Liver (tissue), 10 donors: ENCODE measurements at places on chromosomes 2 and 18.

- peak; percentile 47 for DNase-seq
Observed at GRCh38 chr18:37253394-37254235, 312.0 kb downstream of the CELF4 start.

DNA sequence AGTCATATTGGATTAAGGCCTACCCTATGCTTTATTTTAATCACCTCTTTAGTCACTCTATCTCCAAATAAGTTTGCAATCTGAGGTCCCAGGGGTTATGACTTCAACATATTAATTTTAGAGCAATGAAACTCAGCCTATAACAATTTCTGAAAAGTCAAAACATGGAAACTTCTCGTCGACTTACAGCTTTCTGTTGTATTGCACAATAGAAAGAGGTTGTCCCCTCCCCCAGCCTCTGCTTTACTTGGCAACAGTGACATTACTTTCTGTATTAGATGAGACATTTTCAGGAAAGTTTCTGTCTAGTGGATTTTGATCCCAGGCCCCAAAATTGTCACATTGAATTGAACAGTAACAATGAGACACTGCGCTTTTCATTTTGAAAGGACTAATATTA is 326.4 kb downstream of the THSD7B start:
- DNase-seq = no peak

GRCh38 chr18:59357928-59358327 is 1.1 kb downstream of the LMAN1 start:
- DNase-seq = no peak

DNA sequence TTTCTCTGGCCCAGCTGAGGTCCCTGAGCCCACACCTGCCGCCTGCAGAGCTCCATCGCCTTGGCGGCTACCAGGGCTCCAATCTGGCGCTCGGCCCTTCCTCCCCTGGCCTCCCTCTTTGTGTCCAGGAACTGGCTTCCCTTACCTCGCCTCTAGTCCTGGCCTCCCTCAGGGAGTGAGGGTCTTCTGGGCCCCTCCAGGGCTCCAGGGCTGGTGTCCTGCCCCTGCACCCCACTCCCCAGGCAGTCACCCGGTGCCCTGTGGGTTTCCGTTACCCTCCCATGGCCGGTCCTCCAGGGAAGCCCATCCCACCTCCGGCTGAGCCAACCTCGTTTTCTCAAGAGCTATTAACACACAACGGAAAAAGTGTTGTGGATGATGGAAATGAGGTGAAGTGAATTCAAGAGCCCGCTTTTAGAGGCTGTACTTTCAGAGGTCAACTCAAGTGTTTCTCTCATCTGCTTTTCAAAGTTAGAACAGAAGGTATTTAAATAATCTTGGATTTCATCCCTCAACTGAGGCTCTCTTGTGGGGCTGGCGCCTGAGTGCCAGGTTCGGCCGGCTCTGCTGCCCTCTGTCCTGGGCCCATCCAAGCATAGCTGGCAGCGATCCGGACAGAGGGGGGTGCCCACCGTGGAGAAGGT is 131.9 kb downstream of the ASB1 start:
- DNase-seq = no peak

DNA sequence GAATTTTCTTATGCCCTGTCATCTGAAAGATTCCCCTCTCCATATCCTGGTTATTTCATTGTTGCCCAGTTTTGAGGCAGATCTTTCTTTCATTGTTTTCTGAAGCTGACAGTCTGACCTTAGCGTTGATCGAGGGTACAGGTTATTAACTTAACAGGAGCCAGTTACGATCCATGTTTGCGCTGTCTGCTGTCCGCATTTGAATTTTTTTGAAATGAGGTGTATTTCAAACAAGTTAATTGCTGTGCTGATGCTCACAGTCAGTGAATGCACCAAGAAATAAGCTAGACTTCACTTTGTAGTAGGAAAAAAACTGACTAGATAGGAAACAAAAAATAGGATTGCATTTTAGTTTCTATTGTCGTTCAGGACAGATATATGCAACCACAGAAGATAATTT is 34.8 kb upstream of the SPAG16 start:
- DNase-seq = no peak

DNA sequence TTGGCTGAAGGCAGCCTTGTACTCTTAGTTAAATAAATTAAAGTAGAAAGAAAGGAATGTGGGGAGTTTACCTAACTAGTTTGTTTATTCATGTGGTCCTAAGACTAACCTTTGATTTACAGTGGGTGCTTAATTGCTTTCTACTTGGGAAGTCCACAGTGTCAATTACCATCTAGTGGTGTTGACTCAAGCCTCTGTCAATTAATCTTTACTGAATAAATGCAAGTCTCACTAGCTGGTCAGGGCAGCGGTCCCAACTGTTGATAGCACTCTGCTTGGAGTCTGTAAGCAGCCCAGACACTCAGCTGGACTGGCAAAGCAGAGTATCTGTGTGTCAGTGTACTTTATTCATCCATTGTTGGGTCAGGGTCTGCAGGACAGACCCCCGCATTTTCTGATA is 15.8 kb downstream of the ZNF514 start:
- DNase-seq = no peak

DNA sequence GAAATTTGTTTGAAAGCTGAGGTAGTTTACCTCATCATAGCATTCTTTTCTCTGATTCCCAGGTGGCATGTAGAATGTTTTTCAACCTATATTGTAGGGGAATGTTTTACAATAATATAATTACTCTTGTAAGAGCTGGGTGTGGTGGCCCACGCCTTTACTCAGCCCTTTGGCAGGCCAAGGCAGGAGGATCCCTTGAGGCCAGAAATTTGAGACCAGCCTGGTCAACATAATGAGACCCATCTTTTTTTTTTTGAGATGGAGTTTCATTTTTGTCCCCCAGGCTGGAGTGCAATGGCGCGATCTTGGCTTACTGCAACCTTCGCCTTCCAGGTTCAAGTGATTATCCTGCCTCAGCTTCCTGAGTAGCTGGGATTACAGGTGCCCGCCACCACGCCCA is 3.6 kb downstream of the USP39 start:
- no peak for DNase-seq

- no peak for DNase-seq
Observed at GRCh38 chr18:2636126-2636631, 19.3 kb upstream of the SMCHD1 start.

- no peak for DNase-seq
Observed at GRCh38 chr2:143949121-143949848, 570.6 kb downstream of the ZEB2 start.

GRCh38 chr2:164910101-164910899 is 45.0 kb downstream of the SLC38A11 start:
- no peak for DNase-seq

- DNase-seq = no peak
Observed at GRCh38 chr2:65019675-65020195, 30.5 kb downstream of the SLC1A4 start.

DNA sequence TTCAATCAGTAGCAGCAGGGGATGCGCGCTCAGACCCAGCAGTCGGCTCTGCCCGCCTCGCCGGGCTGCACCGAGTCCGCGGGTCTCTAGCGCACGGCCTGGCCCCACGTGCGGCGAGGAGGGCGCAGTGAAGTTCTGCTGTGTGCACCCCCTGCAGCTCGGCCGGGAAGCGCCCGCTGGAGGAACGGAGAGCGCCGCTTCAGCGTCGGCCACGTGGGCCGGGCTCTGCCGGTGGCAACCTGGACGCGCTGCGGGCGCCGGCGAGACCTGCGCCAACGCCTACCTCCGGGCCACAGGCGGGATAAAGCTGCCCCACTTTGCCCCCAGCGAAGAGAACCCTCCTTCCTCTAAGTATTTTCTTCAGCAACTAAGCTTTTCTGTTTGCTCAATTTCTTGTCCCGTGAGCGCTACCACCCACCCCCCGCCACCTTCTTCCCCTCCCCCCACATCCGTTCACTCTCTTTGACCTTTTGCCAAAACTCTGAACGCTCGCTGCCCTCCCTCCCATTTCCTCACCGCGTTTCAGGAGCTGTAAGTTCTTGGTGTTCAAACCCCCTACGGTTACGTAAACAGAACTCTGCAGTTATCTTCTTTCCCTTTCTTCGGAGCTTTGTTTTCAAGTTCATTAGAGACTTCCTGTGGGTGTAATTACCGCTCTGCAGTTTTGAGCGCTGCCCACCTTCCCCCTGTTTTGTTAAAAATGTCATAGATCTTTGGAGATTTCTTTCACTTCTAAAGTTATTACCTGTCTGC is 42.6 kb upstream of the EDAR start:
- DNase-seq = peak; percentile 38

DNA sequence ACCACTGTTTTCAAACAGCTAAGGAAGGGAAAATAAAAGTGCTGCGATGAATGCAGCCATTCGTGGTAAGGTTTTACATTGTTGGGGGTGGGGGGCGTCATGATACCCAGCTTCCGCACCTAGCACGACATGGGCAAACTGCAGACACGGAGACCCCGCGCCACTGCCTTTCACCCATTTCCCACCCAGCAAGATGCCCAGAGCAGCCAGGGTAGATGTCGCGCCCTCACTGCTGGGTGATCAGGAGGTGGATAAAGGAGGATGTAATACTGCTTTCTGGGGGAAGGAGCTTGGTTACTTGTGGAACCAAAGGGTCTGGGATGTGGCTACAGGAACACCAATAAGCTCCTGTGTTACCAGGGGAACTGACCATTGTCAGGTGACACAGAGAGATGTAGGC is 138.4 kb downstream of the ZNF516 start:
- peak; percentile 9 for DNase-seq

DNA sequence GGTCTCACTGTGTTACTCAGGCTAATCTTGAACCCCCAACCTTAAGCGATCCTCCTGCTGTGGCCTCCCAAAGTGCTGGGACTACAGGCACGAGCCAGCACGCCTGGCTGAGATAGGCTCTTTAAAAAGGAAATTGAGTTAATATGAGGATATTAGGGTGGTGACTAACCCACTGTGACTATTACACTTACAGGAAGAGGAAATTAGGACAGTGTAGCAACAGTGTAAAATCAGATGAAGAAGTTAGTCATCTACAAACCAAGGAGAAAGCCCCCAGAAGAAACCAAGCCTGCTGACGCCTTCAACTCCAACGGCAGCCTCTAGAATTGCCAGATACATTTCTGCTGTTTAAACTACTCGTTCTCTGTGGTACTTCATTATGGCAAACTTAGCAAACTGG is 711.9 kb downstream of the SUCLG1 start:
- DNase-seq = no peak

- DNase-seq = no peak
Observed at GRCh38 chr2:172162739-172163336, 60.1 kb upstream of the DLX2 start.

DNA sequence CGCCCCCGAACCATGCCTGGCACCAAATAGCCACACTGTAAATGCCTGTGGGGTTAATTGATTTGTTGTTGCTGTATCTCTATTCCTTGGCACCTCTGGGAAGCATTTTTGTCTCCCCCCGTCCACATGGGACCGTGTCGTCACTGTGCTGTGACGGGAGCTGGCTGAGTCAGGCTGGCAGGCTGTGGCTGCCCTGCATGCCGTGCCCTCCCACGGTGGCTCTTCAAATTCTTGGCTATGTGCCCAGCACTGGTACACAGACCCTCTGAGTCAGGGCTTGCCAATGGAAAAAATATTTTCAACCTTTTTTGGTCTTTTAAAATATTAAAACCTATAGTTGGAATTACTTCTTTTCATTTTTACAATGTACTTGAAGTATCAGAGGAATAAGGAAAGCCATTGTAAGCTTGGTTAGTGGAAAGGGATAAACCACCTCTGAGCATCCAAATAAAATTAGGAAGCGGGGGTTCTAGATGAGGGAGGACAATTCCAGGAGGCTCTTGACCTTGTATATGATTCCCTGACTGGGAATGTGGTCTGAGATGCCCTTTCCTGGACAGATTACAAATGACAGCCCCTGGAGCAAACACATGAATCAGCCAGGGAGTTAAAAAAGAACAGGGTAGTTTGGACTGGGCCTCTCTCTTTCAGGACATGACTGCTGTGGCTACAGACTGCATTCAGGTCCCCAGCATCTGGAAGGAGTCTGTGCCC is 59.4 kb downstream of the DGKD start:
- no peak for DNase-seq

DNA sequence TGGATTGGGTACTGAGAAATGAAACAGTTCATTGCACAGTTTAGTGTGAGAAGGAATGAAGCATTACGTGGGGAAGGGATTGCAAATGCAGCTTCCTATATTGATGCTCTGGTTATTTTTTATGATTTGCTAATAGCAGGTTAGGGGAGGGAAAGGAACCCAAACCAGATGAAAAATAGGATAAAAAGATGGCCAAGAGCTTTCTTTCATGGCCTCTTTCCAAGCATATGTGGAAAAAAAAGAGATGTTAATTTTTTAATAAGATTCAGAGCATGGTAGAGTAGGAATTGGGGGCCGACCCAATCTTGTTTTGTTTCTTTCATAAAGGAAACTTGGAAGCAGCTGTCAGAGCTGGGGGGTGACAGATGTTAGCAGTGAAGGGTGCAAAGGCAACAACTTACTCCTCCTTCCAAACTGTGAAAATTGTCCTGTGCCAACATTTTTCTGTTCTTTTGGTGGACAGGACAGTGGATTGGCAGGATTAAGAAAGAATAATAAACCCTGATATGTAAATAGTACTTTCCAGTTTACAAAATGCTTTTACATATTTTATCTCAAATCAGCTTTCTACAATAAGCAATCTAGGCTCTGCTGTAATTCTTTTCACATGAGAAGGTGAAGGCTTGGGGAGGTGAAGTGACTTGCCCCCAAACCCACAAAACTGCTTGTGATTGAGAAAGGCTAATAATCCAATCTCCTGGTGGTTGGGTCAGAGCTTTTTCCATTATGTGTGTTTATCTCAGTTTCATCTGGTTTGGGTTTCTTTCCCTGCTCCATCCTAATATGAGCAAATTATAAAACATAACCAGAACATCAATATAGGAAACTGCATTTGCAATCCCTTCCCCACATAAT is 270.1 kb downstream of the ETAA1 start:
- DNase-seq = no peak

- no peak for DNase-seq
Observed at GRCh38 chr18:32803568-32803967, 30.7 kb upstream of the KLHL14 start.

DNA sequence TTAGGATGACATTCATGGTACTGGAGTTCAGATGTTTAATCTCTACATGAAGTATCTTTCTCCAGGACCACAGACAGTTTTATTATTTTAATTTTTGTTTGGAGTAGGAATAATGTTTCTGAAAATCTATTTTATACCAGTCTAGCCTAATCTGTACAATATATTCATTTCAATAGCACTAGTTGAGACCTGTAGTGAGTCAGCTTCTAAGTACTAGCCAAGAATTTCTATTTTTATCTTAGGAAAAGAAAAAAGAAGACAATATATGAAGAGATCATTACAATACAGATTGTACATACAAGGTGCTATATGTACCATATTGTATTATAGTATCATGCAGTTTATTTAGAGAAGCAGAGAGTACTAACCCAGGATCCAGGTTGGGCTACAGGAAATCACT is 826.9 kb upstream of the PIK3C3 start:
- DNase-seq = no peak

DNA sequence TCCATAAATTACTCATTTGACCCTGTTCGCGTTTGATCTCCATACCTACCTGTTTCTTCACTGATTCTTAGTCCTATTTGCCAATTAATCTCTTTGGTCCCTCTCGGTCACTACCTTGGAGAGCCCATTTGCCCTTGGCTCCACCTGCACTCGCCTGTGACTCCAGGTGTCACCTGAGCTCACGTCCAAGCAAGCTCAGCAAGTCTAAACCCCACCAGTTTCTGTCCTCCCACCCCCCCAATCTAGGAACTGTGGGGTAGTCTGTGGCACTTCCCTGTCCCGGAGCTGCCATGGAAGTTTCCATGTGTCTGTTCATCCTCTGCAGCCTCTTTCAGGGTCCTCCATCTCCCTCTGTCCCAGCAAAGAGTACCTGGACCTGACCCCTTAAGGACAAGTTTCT is 68.1 kb upstream of the BCL2L11 start:
- DNase-seq = no peak
